GM12891 (cell line): ENCODE measurements at places on chromosomes 16 and 17.

DNA sequence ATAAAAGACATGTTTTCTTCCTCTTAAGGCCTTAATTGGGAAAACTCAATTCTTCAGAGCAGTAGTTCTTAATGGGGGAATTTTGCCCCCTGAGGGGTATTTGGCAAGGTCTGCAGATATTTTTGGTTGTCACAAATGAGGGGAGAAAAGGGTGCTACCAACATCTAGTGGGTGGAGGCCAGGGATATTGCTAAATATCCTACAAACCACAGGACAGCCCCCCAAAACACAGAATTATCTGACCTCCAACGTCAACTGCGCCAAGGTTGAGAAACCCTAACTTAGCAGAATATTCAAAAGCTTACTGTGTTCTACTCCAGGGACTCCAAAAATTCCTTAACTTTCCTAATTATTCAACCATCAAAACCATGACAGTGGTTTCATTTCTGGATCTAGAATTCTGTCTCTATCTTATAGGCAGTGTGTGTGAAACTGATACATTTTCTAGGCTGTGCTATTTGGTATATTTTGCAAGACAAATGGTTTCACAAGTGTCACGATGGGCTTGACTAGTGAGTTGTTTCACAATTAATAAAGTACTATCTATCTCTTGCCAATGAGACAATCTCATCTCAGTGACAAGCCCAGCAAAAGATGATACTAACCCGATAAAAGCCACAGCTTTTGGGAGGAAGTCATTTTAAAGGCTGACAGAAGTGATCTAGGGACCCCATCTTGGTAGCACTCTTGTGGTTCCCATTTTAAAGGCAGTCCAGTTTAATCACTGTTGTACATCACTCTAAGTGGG lies 14.7 kb downstream of the TXNDC11 start:
- DNase-seq, result no peak

DNA sequence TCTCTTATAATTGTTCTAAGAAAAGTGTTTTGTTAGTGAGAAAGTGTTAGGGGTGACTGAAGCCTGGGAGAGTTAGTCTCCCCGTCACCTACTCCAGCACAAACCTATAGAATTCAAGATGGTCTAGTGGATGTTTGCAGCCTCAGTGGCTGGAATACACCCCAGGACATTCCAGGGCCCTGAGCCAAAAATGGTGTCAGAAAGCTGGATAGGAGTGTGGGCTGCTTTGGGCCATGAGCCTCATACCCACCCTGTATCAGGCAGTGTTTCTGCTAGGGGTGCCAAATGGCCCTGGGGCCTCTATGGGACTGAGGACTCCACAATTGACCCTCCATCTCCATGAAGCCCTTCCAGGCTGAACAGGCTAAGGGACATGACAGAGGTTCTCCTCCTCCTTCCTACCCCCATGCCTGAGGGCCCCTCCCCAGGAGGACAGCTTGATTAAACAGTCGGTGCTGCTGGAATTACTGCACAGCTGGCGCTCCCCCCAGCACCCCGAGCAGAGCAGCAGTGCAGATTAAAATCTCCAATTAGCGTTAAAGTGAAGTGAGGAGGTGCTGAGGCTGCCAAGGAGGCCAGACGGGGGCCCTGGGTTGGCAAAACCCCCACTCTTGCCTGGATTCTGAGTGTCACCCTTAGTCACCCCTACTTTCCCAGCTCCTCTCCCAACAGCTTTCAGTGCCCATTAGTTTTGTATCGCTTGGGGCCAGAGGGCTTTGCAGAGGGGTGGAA lies 59.1 kb downstream of the NEUROD2 start:
- no peak for DNase-seq

GRCh38 chr16:8183176-8184099 lies 406.9 kb downstream of the TMEM114 start:
- no peak for DNase-seq

DNA sequence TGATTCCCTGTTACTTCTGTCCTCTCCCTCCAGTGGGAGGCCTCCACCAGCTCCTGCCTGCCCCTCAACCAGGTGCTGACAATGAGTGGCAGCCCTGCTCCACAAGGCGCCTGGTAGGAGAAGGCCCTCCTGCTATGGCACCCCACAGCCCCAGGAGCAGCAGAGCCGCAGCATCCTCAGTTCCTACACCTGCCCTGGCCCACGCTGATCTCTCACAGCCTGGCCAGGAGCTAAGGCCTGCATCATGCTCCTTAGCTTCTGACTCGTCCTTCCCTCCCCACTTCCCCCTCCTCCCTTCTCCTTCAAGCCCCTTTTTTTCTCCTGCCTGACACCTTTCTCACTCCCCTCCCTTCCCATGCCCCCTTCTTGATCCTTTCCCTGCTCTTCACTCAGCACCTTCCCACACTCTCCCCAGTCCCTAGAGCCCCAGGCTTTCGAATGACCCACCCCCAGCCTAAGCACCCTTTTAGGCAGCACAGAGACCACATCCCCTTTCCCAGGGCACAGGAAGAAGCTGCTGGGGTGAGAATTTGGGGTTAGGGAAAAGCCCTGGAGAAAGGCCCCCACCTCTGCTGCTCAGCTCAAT lies 6.5 kb downstream of the PROCA1 start:
- DNase-seq, result no peak

GRCh38 chr17:75684249-75684648 lies 17.1 kb downstream of the SAP30BP start:
- DNase-seq, result no peak

DNA sequence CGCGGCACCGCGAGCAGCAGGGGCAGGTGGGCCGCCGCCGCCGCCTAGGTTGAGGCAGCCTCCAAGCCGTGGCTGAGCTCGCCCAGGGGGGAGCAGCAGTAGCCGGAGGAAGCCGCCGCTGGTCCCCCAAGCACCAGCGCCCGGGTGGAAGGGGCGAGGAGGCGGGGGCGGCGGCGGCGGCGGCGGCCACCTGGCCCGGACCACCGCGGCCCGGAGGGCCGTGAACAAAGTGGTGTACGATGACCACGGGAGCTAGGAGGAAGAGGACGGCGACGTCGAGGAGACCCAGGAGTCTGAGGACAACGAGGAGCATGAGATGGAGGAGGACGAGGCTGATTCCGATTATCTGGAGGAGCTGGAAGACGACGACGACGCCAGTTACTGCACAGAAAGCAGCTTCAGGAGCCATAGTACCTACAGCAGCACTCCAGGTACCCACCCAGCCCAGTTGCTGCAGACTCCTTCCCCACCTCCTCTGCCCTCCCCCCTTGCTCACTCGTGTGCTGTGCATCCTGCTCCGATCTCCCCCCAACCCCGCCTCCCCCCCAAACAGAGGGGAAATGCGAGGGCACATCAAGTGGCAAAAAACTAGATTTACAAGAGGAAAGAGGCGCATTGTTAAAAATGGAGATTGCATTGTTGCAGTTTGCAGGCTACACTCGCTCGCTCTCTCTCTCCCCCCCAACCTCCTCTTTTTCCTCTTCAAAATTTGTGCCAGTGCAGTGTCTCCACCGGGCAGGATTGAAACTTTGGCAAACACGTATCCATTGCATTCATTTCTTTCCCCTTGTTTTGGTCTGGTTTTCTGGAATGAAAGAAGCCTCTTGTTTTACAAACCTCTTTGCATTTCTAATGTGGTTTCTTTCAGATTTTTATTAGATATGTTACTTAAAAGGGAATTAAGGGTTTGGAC lies 41.8 kb upstream of the AMZ2 start:
- peak; percentile 43 for DNase-seq

GRCh38 chr17:76579281-76579680 lies 6.4 kb downstream of the ST6GALNAC2 start:
- DNase-seq, result no peak

- no peak for DNase-seq
Observed at GRCh38 chr16:89899879-89900481, 18.7 kb upstream of the MC1R start.

GRCh38 chr17:21251337-21252010 lies 1.7 kb downstream of the NATD1 start:
- no peak for DNase-seq

- peak; percentile 66 for DNase-seq
Observed at GRCh38 chr17:30970831-30971567, at the start of gene RNF135. RNF135 (plus strand) TSS chr17:30971039; CDS start chr17:30971074, 35 bp downstream.

DNA sequence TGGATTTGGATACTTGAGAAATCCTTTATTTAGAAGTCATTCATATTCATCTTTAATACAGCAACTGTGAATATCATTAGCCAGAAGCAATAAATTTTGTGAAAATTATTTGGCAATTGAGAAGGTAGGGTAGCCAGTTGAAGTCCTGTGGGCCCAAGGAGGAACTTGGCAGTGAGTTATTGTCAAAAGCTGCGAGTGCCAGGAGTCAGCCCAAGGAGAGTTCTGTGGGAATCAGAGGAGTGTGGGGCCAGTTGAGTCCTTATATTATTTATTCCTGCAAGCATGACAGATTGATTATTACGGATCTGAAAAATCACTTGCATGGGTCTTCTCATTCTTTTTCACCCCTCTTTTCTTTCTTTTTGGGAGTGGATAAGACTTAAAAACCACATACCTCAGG lies 38.3 kb downstream of the PRKCA start:
- no peak for DNase-seq

DNA sequence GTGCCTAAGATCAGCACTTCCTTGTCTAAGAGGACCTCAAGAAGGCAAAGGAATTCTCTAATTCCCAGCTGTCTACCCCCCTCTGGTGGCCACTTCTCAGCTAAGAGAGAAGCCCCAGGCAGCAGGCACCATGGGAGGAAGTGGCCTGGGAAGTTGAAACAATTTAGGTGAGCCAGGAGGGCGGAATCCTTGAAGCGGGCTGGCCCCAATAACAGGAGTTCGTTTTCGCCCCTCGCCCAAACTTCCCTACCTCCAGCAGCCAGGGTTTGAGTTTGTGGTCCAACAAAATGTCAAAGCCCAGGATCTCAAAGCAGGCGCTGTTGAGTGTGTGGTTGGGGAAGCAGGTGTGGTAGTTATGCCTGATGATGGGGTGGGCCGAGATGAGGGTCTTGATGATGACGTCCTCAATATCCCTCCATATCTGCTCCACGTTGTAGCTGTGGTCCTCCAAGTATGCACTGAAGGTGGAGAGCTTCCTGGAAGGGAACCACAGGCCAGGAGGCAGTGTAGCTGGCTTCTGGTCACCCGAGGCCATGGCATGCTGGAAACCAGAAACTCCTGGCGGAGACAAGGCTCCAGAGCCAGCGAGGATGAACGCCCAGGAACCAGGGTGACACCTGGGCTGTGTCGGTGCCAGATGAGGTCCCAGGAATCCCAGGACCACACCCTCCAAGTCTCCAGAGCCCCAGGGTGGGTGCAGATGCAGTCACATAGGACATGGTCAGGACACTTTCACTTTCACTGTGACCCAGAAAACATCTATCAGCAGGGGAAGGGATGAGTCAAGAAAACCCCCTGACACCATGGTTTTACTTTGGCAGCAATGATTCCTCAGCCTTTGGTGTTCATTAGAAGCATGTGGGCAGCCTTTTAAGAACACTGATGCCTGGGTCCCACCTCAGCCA lies 25.6 kb downstream of the TTLL6 start:
- DNase-seq, result no peak

- DNase-seq, result no peak
Observed at GRCh38 chr16:89863741-89864526, 9.5 kb upstream of the TCF25 start.

GRCh38 chr17:74604761-74605160 lies 12.7 kb upstream of the CD300LD start:
- DNase-seq, result no peak

DNA sequence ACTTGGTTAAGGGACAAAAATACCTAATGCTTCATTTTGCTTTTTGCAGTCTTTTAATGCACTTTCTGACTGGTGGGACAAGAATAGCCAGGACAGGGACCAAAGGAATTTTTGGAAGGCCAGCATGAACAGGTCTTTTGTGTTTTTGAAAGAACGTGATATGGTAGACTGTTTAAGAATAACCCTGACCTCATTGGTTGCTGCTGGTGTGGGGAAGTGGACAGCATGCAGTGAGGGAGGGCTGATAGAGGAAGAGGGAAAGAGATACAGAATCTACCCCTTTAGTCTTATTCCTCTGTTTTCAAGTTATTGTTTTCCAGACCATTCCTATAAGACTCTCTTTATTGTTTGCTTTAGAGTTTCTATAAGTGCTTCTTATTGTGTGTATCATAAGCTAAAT lies 816.2 kb downstream of the CDH11 start:
- no peak for DNase-seq

DNA sequence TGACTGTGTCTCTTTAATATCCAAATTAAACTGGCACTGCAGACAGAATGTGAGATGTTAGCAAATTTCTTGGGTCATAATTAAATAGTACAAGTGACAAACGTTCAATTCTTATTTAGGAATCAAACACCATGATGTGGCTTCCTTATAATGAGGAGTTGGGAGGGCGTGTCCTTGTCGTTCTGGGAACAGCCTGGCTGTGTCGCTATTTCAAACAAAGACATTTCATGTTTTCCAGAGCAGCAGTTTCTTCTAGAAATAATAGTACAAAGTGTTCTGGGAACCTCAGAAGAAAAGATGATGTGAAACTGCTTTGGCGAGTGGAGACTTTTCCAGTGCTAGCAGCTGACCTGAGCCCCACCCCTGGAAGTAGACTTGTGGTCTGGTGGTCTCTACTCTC lies 301.7 kb upstream of the N4BP1 start:
- no peak for DNase-seq

DNA sequence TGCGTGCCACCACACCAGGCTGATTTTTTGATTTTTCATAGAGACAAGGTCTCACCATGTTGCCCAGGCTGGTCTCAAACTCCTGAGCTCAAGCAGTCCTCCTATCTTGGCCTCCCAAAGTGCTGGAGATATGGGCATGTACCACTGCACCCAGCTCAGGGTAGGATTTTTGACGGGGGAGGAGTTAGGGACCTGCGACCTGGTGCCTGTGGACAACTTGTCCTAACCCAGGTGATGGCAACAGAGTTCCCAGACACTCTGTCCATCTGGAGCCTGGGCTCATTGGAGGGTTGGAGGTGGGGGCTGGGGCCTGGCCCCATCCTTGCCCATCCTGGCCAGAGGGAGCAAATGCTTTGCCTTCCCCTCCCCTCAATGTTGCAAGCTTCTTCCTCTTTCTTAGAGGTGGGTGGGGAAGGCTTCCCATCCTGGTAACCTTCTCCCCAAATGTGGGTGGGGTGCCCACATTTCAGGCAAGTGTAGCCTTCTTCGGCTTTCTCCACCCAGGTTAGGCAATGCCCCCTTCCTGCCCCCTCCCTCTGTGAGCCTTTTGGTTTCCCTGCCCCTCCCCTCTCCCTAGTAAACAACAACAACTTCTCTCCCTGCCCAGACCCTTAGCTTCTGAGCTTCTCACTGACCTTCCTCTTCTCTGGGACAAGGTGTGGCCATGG lies 24.9 kb downstream of the RARA start:
- no peak for DNase-seq

DNA sequence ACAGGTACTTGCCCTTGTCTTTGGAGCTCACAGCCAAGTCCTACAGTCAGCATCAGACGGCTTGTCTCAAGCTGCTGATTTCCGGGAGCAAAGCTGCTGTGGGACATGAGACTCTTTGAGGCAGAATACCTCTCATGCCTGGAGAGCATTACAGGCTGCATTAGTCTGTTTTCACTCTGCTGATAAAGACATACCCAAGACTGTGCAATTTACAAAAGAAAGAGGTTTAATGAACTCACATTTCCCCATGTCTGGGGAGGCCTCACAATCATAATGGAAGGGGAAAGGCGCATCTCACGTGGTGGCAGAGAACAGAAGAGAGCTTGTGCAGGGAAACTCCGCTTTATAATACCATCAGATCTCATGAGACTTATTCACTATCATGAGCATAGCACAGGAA lies 661.2 kb downstream of the WWOX start:
- no peak for DNase-seq
